NCI-H2081 treated with DMSO at 0.1 percent for 48 hours (cell line): ENCODE measurements at places on chromosomes 4 and X.

DNA sequence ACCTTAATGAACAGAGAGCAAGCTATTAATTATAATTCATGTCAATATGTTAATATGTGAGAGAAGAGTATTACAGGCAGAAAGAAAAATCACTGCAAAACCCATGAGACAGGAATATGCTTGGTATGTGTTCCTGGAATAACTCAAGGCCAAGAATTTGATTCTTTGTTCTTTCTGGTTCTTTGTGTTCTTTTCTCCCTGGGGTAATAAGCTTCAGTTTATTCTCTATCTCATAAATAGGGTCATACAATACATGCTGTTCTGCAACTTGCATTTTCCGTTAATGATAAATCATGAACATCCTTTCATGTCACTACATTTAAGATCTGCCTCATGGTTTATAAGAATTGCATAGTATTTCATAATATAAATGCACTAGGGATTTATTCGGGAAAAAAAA lies 16.8 kb upstream of the THOC2 start:
- no peak for DNase-seq

DNA sequence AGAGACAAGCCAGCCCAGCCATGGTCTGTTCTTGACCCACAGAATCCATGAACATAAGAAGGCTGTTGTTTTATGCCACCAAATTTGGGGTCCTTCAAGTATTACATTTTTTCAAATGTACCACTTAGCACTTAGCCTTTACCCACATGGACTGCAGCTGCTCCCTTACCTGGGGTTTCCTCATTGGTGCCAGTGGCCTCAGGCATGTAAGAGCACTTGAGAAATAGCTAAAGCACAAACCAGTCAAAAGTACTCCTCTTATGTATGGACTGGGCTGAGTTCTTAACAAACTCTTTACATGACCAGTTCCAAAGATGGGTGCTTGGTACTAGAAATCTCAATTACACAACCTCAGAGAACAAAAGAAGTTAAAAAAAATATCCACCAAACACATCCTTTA lies 77.6 kb upstream of the MAP3K15 start:
- no peak for DNase-seq

- peak; percentile 11 for DNase-seq
Measured at GRCh38 chr4:138182838-138183426, 59.2 kb downstream of the SLC7A11 start.

- DNase-seq: no peak
Measured at GRCh38 chr4:88964450-88964849, 92.5 kb downstream of the FAM13A start.
